Fibroblast of villous mesenchyme (primary cell): ENCODE measurements at places on chromosomes 16 and 17.

DNA sequence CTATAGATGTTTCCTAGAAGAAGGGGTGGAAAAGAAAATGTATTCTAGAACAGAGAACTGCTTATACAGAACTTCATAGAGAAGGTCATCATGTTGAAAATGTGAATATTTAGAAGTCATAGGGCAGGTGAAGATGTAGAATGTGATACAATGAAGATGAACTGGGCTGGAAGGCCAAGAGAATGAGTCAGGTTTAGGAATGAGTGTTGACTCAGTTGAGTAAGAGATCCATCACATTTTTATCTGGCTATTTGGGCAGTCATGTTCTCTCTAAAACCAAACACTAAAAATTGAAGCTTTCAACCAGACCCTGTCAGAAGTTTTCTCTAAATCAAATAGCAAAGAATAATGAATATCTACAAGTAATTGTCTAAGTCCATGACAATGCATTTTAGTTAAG is 660.5 kb downstream of the KCNJ2 start:
- DNase-seq, result no peak

DNA sequence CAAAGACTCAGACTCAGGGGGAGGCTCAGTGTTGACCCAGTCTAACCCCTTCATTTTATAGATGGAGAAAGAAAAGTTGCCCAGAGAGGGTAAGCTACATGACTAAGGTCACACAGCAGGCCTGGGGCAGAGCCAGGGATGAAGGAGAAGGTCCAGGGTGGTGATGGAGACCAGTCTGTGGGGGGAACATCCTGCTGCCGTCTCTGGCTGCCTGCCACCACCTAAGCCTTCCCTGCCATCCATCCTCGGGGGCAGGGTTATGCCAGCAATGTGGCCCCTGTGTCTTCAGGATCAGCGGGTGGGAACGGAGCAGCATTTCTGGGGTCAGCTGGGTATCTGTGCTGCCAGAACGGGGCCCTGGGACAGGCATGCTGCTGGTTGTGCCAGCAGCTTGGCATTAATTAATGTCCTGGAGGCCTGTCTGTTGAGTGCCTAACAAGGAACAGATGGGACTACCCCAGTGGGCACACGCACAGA is 5.5 kb downstream of the DOK4 start:
- DNase-seq, result no peak

GRCh38 chr16:86089991-86090390 is 191.0 kb downstream of the IRF8 start:
- DNase-seq, result no peak

GRCh38 chr17:47728214-47728877 is 4.7 kb upstream of the TBX21 start:
- no peak for DNase-seq

GRCh38 chr16:87628940-87629339 is 26.6 kb downstream of the JPH3 start:
- peak; percentile 10 for DNase-seq

DNA sequence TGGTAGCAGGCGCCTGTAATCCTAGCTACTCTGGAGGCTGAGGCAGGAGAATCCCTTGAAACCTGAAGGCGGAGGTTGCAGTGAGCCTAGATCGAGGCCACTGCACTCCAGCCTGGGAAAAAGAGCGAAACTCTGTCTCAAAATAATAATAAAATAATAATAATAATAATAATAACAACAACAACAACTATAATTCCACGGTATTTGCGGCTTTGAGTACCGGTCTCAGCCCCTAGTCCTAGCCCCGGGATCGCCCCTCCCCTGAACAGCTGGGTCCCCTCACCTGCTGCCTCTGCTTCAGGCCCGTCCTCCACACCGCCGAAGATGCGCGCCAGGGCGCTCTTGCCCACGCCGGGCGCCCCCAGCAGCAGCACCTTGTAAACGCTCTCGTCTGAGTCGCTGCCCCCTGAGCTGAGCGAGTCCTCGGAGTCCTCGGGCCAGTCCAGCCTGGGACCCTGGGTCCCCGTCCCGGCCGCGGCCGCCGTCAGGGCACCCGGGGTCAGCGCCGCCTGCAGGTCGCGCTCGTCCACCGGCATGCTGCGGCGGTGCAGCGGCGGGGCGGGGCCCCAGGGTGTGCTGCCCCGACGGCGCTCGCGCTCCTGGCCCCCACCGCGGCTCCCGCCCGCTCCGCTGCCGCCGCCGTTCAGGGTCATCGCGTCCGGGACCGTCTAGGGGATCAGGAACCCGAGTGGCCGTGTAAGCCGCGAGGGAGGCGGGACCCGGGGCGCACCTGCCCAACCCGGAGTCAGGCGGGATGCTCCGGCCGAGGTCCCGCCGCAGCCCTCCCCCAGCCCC is 611 bp downstream of the RRAD start:
- DNase-seq, result no peak

- DNase-seq, result no peak
Observed at GRCh38 chr17:75114552-75115314, 5.0 kb downstream of the ARMC7 start.

DNA sequence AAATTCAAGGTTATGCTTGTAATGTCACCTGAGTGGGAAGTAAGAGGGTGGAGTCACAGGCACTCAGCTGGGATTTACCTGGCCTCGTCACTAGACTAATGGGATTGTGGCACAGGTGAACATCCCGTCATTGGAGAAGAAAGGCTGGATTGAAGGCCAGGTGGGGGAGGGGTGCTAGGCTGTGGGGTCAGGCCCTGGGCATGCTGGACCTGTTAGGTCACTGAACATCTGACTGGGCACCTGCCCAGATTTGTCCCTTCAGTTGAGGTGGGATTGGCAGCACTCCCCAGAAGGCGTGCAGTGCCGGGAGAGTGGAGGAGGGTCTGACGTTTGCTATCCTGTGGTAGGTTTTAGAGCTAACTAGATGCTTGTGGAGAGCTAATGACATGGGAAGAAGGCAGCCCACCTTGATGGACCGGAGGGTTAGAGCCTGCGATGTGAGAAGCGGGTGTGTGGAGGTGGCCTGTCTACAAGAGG is 161.5 kb upstream of the ZNF267 start:
- DNase-seq, result no peak

- DNase-seq, result no peak
Observed at GRCh38 chr17:81556863-81557262, 4.7 kb upstream of the FAAP100 start.

GRCh38 chr16:10282367-10282766 is 100.1 kb upstream of the GRIN2A start:
- no peak for DNase-seq

GRCh38 chr17:63911657-63912100 is 621 bp upstream of the CSHL1 start:
- DNase-seq, result no peak

GRCh38 chr17:59296190-59296589 is 35.3 kb upstream of the YPEL2 start:
- DNase-seq, result no peak

- DNase-seq, result peak; percentile 87
Observed at GRCh38 chr16:17397499-17397891, 73.3 kb downstream of the XYLT1 start.

DNA sequence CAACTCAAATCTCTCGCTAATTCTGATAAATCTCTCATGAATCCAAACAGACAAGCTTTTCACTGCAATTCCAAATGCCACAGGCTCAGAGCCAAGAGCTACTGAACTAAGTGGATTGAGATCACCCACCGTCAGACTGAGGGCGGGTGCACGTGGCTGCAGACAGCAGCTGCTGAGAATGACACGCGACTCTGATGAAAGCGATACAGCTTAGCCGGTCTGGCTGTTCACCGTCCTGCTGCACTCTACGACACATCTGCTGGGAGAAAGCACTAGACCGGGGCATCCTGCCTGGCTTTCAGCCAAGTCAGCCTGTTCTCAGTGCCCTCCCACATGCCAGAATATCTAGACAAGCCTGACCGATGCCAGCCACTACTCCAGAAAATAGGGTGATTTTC is 42.6 kb downstream of the KLHDC4 start:
- peak; percentile 88 for DNase-seq

GRCh38 chr17:14320734-14321475 is 20.0 kb downstream of the HS3ST3B1 start:
- no peak for DNase-seq

GRCh38 chr16:22728167-22728836 is 85.7 kb upstream of the HS3ST2 start:
- DNase-seq, result peak; percentile 46

DNA sequence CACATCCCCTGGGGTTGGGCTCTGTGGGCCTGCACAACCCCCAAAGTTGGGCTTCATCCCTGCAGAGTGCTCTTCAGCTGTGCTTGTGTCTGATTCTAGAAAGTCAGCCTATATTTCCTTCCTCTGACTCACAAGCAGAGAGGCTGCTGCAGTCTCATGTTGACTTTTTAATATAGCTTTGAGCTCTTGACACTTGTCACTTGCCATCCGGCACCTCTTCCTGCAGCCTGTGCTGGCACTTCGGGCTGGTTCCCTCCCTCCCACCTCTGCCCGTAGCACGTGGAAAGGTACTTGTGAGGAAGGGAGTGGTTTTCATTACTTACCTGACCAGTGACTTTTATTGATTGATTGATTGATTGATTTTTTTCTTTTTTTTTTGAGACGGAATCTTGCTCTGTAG is 19.0 kb upstream of the JPT2 start:
- DNase-seq, result no peak

DNA sequence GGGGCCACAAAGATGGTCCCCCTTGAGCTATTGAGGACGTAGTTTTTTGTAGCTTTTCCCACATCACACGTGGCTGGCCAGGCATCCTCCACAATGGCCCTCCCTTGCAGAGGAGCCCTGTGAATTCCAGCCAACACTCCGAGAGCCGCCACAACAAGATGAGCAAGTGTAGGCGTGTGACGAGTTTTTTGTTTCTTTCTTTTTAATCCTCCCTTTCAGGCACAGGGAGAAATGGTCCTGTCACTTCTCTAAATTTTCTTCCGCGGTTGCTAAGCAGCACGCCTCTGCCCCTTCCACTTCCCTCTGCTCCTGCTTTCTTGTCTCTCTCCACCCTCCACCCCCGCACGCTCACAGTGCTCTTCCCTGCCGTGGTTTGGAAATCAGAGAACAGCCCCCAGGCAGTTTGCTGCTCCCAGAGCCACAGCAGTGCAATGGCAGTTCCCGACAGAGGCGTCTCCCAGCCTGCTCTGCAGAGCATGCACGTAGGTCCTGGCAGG is 68.0 kb upstream of the MRTFB start:
- peak; percentile 68 for DNase-seq

- no peak for DNase-seq
Observed at GRCh38 chr16:2189252-2189893, 7.0 kb downstream of the CASKIN1 start.

DNA sequence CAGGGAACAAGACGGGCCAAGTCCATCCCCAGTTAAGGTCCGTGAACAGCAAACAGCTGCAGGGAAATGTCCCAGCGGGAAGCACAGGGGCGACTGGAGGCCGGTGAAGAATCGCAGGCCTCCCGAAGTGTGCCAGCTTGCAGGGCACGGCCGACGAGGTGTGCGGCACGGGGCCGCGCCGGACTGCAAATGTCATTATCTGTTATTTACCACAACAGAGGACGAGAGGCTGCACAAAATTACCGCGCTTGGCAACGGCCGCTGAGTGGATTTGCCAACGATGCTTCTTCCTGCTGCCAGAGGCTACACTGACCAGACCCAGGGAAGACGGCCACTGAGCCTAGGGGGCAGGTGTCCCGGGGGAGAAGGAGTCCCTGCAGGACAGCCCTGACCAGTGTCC is 53.1 kb downstream of the RPH3AL start:
- DNase-seq, result no peak

- DNase-seq, result peak; percentile 40
Observed at GRCh38 chr16:29915590-29916247, 10.3 kb downstream of the KCTD13 start.

- peak; percentile 23 for DNase-seq
Observed at GRCh38 chr16:56909527-56909979, 22.4 kb upstream of the HERPUD1 start.

GRCh38 chr17:79522414-79522813 is 88.4 kb downstream of the RBFOX3 start:
- no peak for DNase-seq

DNA sequence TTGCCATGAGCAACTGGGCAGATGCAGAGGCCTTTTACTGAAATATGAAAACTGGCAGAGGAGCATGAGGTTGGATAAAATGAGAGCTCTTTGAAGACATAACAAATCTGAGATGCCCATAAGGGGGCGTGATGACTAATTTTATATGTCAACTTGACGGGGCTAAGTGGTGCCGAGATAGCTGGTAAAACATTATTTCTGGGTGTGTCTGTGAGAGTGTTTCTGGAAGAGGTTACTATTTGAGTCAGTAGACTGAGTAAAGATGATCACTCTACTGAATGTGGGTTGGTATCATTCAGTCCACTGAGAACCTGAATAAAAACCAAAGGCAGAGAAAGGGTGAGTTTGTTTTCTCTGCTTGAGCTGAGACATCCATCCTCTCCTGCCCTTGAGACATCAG is 454.2 kb downstream of the NPIPA7 start:
- no peak for DNase-seq
